CD4-positive, CD25-positive, alpha-beta regulatory T cell (primary cell): ENCODE measurements at places on chromosomes 6 and 20. TPM values are rescaled to one million over a fixed set of nuclear protein-coding genes. Genes with fewer than 3 reads are reported as not detected.

ECT2L gene
- 0.09 TPM for polyA plus RNA-seq

UNC5CL gene
- polyA plus RNA-seq, result 0.11 TPM

RSPO4 gene
- polyA plus RNA-seq, result not detected

THEMIS gene
- 13.5 TPM for polyA plus RNA-seq

OPN5 gene
- not detected for polyA plus RNA-seq

HEY2 gene
- polyA plus RNA-seq, result not detected

OXT gene
- polyA plus RNA-seq, result not detected

HCK gene
- polyA plus RNA-seq, result not detected

MAPK13 gene
- polyA plus RNA-seq, result 60.7 TPM

MOG gene
- not detected for polyA plus RNA-seq

SNTA1 gene
- polyA plus RNA-seq, result 8.0 TPM

TRAPPC3L gene
- polyA plus RNA-seq, result not detected

MICA gene
- 7.2 TPM for polyA plus RNA-seq

IRF4 gene
- polyA plus RNA-seq, result 12.2 TPM

EGFL8 gene
- polyA plus RNA-seq, result 0.60 TPM

PNLDC1 gene
- 0.21 TPM for polyA plus RNA-seq

PLCB4 gene
- not detected for polyA plus RNA-seq

RNF39 gene
- not detected for polyA plus RNA-seq

DDX27 gene
- 34.5 TPM for polyA plus RNA-seq

CALHM4 gene
- not detected for polyA plus RNA-seq

MRPS10 gene
- polyA plus RNA-seq, result 45.9 TPM

ADGRB3 gene
- not detected for polyA plus RNA-seq

BTN1A1 gene
- not detected for polyA plus RNA-seq

BPIFB2 gene
- polyA plus RNA-seq, result not detected

GPR6 gene
- polyA plus RNA-seq, result not detected

EDN1 gene
- polyA plus RNA-seq, result not detected

TRIM40 gene
- not detected for polyA plus RNA-seq

MEP1A gene
- not detected for polyA plus RNA-seq

GNMT gene
- polyA plus RNA-seq, result not detected

BPI gene
- not detected for polyA plus RNA-seq

SLC2A10 gene
- not detected for polyA plus RNA-seq

CGA gene
- polyA plus RNA-seq, result not detected

RIPPLY2 gene
- not detected for polyA plus RNA-seq

BIRC7 gene
- polyA plus RNA-seq, result not detected

CDK19 gene
- polyA plus RNA-seq, result 1.5 TPM

PI3 gene
- not detected for polyA plus RNA-seq

RPN2 gene
- polyA plus RNA-seq, result 259 TPM

TMEM244 gene
- polyA plus RNA-seq, result 6.1 TPM

MAN1A1 gene
- polyA plus RNA-seq, result 10.7 TPM

TRIM15 gene
- polyA plus RNA-seq, result not detected

FRMD1 gene
- not detected for polyA plus RNA-seq

HLA-DMA gene
- 89.3 TPM for polyA plus RNA-seq

NR2E1 gene
- polyA plus RNA-seq, result not detected

CLPSL2 gene
- not detected for polyA plus RNA-seq

MBOAT1 gene
- 7.0 TPM for polyA plus RNA-seq

HLA-DRB5 gene
- 2.7 TPM for polyA plus RNA-seq

PLN gene
- polyA plus RNA-seq, result 0.25 TPM

C4B gene
- polyA plus RNA-seq, result not detected

SLC35D3 gene
- not detected for polyA plus RNA-seq

ZNF311 gene
- not detected for polyA plus RNA-seq

PCMT1 gene
- 183 TPM for polyA plus RNA-seq

SLC32A1 gene
- not detected for polyA plus RNA-seq

NKX2-4 gene
- polyA plus RNA-seq, result not detected

TNNC2 gene
- polyA plus RNA-seq, result not detected

SLC26A8 gene
- polyA plus RNA-seq, result not detected

CLPSL1 gene
- not detected for polyA plus RNA-seq

SNAP91 gene
- not detected for polyA plus RNA-seq

TBXT gene
- not detected for polyA plus RNA-seq
